ENCODE measurements at places on chromosomes 6 and 20.

- no peak for DNase-seq
These were observed 24.2 kb downstream of the MGME1 start for GRCh38 chr20:17992847-17993513.

- peak; percentile 41 for DNase-seq
These were observed 33.1 kb downstream of the MTHFD1L start for GRCh38 chr6:150898399-150899170.

GRCh38 chr20:52420805-52421204 is 229.2 kb upstream of the ZFP64 start:
- DNase-seq, result no peak

DNA sequence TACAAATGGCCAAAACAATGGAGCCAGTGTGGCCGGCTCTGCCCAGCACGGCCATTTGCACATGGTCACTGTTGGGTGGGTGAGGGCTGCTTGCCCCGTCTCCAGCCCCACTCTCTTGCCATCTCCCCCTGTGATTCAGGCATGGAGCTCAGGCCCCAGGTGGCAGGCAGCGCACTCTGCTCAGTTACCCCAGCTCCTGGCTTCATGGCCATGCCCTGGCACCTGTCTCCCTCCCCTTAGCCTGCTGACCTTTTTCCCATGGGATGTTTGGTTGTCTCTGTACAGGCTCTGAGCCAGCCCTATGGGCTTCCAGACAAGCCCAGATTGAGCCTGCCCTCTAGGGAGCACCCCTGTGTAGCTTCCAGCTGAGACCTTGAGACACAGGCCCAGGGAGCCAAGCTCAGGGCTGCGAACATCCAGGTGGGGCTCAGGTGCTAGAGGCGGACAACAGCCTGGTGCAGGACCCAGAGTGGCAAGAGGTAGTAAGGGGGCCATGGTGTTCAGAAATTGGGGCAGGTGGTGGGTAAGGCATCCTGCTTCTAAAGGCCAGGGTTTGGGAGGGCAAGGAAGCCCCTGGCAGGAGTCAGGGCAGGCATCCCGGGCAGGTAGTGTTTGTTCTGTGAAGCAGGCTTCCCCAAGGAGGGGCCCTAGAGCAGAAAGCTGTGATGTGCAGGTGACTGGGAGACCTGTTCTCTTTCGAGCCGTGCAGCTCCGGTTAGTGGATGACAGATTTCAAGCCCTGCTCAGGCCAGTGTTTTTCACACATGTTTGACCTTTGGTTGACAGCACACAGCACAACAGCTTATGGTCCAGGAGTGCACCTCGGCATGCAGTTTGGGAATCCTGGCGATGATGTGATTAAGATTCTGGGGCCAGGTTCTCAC is 17.7 kb downstream of the SYNJ2 start:
- no peak for DNase-seq

GRCh38 chr6:21586740-21587178 is 6.8 kb upstream of the SOX4 start:
- no peak for DNase-seq

DNA sequence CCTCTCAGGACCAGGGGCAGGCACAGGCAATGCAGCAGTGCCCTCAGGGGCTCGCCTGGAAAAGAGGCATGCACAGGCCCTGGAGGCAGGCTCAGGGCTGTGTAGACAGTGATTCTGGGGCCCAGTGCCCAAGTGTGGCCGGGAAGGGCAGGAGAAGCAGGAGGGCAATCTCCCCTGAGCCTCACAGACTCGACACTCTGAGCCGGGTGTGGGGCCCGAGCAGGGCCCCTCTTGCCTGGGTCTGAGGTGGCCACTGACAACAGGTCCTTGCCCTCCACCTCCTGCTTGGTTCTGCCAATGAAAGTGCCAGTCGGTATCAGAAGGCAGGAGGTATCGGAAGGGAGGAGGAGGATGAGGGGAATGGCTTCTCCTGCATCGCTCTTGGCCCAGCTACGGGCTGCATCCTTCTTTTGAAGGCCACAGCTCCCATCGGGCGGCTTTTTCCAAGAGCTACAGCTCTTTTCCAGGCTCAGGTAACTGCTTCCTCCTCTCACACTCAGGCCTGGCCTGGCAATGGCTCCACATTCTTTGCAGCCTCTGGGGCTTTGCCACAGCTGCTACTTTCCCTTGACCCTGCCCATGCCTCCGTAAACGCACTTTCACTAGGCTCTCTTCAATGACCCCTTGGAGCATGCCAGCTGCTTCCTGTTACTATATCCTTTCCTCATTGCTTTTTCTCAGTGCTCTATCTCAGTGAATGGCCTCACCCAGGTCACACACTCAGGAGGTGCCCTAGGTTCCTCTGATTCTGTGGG is 24.5 kb downstream of the GABRR2 start:
- no peak for DNase-seq

DNA sequence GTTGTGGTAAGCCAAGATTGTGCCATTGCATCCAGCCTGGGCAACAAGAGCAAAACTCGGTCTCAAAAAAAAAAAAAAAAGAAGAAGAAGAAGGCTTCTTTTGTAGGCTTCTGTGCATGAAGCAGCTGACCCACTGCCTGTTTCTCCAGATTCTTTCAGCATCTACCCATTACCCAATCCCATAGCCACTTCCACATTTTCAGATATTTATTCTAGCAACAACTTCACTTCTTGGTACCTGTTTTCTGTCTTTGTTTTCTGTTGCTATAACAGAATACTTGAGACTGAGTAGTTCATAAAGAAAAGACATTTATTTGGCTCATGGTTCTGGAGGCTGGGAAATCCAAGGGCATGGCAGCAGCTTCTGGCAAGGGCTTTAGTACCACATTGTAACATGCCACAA is 95.3 kb upstream of the SGK1 start:
- no peak for DNase-seq

DNA sequence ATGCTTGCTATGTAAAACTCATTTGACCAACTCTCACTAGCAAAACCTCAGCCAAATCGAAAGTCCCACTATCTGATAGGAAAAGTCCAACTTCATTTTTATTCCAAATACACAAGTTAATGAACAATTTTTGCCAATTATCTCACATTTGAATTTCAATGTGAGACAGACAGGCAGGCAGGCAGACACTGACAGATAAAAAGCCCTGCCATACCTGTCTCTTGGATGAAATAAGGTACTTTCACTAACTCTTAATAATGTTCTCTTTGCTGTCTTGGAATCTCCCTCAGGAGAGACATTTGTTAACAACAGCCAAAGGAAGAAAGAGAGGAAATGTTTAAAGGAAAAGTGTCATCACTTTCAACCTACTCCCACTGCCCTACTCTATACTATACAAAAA is 82.0 kb downstream of the RNGTT start:
- DNase-seq, result no peak

- DNase-seq, result no peak
These were observed 317.5 kb upstream of the MARCKS start for GRCh38 chr6:113539623-113540022.

GRCh38 chr20:1165941-1166340 is 18.8 kb downstream of the TMEM74B start:
- no peak for DNase-seq

DNA sequence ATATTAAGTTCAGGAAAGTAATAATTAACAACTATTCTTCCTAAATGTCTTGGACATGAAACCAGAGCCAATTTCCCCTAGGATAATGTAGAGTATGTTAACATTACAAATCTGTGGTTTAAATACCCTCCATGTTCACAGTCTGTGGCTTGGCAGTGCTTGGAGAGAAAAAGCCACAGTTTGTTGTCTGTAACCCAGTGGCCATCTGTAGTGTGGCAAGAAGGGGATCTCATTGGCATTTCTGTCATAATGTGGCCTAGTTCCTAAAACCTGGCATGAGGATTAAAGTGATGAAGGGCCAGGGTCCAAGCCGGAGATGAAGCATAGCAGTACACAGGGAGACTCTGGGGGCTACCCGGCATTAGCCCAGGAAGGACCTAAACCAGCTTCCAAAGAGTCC is 31.2 kb downstream of the SYNE1 start:
- no peak for DNase-seq

DNA sequence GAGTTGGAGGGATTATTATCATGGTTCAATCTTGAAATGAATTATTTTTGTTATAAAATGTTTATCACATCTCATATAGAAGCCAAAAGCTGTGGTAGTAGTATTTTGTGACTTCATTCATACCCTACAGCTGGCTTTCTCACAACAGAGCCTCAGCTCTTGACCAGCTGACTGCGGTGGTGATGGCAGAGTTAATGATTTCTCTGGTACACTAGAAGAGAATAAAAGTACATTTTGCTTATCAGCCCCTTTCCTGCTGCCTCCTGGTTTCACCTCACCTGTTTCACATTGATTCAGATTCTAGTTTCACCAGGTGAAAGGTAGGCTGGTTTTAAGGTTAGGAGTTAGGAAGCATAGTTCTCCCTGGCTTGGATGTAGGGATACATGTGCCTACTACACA is 55.7 kb downstream of the AFG1L start:
- no peak for DNase-seq

DNA sequence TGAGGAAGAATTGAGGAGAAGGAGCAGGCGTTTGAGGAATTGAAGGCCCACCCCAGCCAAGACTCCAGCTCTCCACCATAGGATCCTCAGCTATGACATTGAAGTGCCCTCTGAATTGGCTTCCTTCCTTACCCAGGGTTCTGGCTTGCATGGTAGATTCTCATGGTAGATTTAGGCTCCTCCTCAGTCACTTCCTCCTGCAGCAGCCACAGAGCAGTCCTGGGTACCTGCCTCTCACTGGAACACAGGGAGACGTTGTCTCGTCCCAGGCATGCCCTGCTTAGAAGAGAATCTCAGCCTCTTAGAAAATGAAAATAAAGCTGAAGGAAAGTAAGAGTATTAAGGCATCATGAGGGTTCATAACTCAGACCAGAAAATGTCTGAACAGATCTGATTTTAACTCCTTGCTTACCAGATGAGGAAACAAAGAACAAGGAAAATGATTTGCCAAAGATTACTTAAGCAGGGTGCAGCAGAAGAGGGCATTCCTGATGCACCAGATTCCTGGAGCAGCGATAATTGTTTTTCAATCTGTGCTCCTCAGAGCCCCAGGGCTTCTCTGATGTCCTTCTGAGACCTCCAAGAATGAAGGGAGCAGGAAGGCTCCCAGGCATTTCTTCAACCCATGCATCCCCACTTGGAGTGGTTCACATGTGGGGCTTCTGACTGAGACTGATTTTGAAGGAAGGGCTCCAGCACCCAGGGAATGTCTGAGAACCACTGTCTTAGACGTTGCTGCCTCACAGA is 219.8 kb downstream of the HIVEP2 start:
- no peak for DNase-seq
